ENCODE measurements at places on chromosomes 2 and 18.
A peak's percentile ranks its signal among the peaks of the same experiment; 100 is the strongest.

GRCh38 chr2:88868861-88869260 is 177.4 kb downstream of the RPIA start:
- no peak for ATAC-seq

GRCh38 chr18:22932885-22933205 is 283 bp upstream of the RBBP8 start:
- no peak for ATAC-seq

DNA sequence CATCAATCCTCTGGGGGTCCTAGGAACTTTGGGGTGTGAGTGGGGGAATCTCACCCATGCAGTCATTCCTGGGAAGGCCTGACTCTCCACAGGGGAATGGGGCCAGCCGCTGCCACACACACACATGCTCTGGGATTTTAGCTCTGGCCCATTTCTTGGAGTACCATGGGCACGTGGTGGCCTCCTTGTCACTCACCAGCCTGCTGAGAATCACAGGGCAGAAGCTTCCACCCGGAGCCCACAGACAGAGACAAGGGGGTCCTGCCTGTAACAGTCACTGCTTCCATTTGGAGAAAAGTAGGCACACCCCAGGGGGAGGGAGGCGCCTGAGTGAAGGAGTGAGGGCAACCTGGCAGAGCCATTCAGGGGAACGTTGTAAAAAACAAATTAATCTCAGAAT is 48.8 kb downstream of the TWIST2 start:
- no peak for ATAC-seq

DNA sequence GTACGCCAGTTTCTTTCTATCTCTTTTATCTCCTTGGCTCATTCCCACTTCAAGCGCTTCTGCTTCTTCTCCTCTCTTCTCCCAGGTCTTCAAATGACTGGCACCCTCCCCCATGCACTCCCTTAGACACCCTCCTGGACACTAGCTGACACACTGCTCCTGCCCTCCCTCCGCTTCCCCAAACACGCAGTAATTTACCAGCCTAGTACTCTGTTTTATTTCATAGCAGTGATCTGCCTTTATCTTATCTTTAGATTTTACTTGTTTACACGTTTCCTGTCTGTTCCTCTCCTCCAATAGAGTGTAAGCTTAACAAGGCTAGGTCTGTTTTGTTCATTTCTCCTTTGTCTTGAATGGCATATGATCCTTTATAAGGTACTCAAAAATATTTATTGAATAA is 93.9 kb downstream of the SCN3A start:
- no peak for ATAC-seq

GRCh38 chr2:205996161-205996560 is 89.8 kb downstream of the INO80D start:
- no peak for ATAC-seq

- peak; percentile 75 for ATAC-seq
Measured at GRCh38 chr2:110853516-110853915, 121.1 kb downstream of the ACOXL start.

- ATAC-seq = no peak
Measured at GRCh38 chr2:159461076-159461475, 155.3 kb downstream of the BAZ2B start.

DNA sequence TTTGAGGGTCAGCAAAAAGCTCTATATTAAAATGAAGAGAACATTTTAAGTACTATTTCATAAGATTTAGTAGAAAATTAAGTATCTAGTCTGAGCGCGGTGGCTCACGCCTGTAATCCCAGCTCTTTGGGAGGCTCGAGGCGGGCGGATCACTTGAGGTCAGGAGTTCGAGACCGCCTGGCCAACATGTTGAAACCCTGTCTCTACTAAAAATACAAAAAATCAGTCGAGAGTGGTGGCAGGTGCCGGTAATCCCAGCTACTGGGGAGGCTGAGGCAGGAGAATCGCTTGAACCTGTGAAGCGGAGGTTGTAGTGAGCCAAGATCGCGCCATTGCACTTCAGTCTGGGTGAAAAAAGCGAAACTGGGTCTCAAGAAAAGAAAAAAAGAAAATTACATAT is 1.6 kb downstream of the USP14 start:
- ATAC-seq = no peak
